Activated naive CD4-positive, alpha-beta T cell treated with anti-CD3 and anti-CD28 coated beads, Interleukin-2, amount 10 ng/mL, durations not matched to agents 7 days and 5 days (primary cell): ENCODE measurements at places on chromosomes 12 and 14.

- H3K36me3 ChIP-seq: no peaks in the 10 kb centered on the region
- H3K27ac ChIP-seq: no peak overlapping the region
- no peak for DNase-seq
- peaks cover 71% of the 10 kb centered on the region for H3K27me3 ChIP-seq
Measured at GRCh38 chr12:110266980-110267620, 13.9 kb upstream of the ATP2A2 start.

DNA sequence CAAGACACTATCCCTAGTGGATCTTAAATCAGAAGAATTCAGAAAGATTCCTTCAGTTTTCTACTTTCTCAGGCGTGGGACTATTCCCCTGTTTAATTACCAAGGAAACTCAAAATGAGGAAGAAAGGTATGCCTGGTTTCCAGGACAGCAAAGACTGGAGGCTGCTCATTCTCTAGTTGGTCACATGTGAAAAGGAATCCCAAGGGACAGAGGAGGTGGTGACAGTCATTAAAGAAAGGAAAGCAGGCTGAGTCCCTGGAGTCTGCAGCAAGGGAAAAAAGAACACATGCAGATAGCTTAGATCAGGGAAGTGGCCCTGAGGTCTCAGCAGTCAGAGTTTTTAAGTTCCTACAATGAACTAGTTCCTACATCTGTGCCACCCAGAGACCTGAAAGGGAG is 165.4 kb upstream of the CCDC198 start:
- H3K27me3 ChIP-seq: no peaks in the 10 kb centered on the region
- no peak overlapping the region for H3K4me3 ChIP-seq
- no peaks in the 10 kb centered on the region for H3K36me3 ChIP-seq

DNA sequence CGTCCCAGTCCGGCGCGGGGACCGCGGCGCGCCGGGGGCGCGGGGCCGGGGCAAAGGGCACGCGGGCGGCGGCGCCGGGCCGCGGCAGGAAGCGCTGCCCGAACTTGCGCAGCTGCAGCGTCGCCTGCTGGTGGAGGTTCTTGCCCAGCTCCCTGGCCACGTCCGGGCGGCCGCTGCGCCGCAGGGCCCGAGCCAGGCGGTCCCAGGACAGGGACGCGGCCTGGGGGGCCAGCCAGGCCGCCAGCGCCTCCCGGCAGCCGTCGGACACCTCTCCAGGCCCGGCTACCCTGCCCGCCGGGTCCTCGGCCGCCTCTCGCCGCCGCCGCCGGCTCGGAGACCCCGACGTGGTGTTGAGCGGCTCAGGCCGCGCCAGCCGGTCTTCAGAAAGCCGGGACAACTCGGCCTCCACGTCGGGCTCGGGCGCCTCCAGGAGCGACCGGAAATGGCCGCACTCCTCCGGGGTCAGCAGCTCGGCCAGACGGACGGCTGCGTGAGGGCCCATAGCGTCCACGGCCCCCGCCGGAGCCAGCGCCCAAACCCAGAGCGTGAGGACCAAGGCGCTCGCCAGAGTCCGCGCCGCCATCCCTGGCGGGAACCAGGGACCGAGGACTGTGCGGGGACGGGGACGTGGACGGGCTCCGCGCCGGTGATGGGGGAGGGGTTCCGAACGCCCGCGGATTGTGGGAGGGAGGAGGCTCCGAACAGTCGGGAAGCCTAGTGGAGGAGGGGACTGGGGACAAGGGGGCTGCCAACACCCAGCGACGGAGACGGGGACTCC is 34.0 kb downstream of the FIGNL2 start:
- peaks cover 68% of the 10 kb centered on the region for H3K27me3 ChIP-seq
- H3K36me3 ChIP-seq: no peaks in the 10 kb centered on the region
- H3K27ac ChIP-seq: no peak overlapping the region
- H3K4me3 ChIP-seq: peak overlapping the region; percentile 57

DNA sequence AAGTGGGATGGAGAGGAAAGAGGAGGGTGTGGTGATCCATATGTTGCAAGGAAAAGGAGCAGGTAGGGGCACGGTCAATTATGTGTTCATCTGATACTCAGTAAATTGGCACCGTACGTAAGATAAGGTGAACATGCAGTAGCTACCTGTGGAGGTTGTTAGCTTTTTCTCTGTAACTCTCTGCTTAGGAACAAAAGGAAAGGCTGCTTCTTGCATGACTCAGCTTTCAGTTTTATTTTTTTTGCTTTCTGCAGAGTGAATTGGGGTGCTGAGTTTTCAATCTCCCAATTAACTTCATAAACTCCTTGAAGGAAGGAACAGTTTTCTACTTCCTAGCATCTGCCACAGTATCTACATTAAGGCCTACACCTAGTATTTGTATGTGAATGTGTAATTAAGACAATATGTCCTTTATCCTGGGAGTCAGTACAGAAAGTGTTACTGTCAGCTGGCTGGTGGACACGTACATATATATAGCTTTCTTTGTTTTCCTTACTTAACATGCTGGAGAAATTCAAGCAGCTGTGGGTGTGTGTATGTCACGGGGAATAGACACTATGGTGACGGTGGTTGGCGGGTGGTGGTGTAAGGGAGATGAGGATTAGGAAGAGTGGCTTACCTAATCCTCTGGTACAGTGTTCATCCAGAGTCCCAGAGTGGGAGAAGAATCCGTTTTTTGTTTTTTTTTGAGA is 40.1 kb upstream of the WNK1 start:
- no peak for DNase-seq
- no peaks in the 10 kb centered on the region for H3K36me3 ChIP-seq
- H3K4me1 ChIP-seq: peaks cover 14% of the 10 kb centered on the region

DNA sequence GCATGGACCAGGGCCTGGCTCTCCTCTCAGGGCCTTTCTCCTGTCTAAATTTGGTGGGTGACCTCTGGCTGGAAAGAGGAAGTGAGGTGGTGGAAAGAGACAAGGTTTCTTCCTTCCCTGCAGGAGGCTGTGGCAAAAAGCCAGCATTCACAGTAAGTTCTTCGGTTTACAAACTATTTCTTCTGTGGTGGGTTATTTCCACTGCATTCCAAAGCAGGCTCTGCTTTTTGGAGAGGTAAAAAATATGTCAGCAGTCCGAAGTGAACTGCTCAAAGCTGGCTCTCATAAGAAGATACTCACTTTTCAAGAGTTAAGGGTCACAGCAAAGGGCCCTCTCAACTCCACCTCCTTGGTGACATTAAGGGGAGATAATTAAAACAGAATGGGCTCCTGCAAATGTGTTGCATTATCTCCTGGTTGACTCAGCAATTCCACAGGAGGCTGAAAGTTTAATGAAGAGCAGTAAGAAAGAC is 48.9 kb upstream of the POC1B start:
- no peak overlapping the region for H3K27ac ChIP-seq
- H3K4me3 ChIP-seq: no peak overlapping the region
- H3K36me3 ChIP-seq: no peaks in the 10 kb centered on the region
- H3K27me3 ChIP-seq: no peaks in the 10 kb centered on the region
- H3K4me1 ChIP-seq: no peaks in the 10 kb centered on the region

DNA sequence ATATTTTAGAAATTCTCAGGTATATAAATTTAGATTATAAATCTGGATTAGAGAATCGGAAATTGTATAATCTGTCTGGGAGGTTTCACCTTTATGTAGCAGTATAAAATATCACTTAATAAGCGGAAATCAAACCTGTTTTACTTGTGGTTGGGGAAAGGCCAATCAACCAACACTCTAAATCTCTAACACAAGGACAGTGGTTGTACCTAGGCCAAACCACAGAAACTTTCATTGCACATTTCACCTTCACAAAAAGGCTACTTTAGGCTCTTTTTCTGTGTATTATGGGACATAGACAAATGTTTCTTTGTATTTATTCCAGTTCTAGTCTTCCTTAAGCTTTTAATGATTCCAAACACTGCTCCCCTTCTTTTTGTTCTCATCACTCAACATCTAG is 19.8 kb downstream of the ERH start:
- peaks cover 8% of the 10 kb centered on the region for H3K4me1 ChIP-seq
- no peaks in the 10 kb centered on the region for H3K27me3 ChIP-seq
- H3K36me3 ChIP-seq: peaks cover 42% of the 10 kb centered on the region
- DNase-seq: no peak

DNA sequence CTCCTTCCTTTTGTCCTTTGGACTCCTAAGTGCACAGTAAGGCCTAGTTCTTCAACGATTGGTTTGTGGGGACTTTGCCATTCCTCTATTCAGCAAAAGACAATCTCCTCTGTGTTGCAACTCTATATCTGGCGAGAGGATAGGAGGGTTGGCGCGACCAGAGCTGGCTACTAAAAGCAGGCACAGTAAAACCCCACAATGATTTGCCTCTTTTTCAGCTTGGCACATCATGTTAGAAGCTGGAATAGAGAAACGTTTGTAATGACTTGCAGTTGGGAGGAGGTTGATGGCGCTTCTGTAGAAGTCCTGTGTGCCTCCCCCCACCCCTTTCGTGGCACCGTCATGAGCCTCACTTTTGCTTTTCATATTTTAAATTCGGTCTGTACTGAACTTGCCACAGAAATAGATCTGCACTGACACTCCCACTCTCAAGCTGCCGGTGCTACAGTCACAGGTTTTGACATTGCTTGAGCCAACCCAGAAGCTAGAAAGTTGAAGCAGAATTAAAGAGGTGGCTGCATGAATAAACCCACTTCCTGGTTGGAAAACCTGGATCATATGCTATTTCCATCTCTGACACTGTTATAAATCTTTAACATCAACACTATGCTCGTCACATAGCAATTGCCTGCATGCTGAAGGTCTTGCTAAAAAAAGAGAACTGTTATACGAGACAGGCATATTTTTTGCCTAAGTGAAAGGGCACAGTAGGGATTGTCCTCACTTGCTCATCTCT is 315.3 kb upstream of the PRICKLE1 start:
- H3K36me3 ChIP-seq: no peaks in the 10 kb centered on the region
- H3K4me3 ChIP-seq: no peak overlapping the region
- no peaks in the 10 kb centered on the region for H3K4me1 ChIP-seq
- H3K27me3 ChIP-seq: no peaks in the 10 kb centered on the region
- no peak for DNase-seq

GRCh38 chr12:87425942-87426554 is 603.2 kb downstream of the C12orf50 start:
- no peaks in the 10 kb centered on the region for H3K36me3 ChIP-seq
- no peaks in the 10 kb centered on the region for H3K4me1 ChIP-seq
- H3K27ac ChIP-seq: no peak overlapping the region
- no peak for DNase-seq
- H3K4me3 ChIP-seq: no peak overlapping the region

DNA sequence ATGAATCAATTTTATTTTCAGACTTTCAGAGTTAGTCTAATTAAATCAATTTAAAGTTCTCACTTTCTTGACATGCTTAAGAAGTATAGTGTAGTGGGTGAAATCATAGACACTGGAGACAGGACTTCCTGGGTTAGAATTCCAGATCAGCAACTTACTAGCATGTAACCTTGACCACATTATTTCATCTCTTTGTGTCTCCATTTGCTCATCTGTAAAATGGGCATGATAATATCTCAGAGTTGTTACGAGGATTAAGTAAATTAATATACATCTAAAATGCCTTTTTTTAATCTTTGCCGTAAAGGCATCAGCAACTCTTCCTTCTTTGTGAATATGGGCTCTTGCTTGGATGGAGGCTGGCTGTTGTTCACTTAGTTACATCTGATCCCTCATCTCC is 1.3 kb upstream of the ERGIC2 start:
- no peak overlapping the region for H3K27ac ChIP-seq
- H3K36me3 ChIP-seq: peaks cover 4% of the 10 kb centered on the region
- peaks cover 3% of the 10 kb centered on the region for H3K27me3 ChIP-seq
- no peak for DNase-seq
- H3K4me1 ChIP-seq: peaks cover 36% of the 10 kb centered on the region

DNA sequence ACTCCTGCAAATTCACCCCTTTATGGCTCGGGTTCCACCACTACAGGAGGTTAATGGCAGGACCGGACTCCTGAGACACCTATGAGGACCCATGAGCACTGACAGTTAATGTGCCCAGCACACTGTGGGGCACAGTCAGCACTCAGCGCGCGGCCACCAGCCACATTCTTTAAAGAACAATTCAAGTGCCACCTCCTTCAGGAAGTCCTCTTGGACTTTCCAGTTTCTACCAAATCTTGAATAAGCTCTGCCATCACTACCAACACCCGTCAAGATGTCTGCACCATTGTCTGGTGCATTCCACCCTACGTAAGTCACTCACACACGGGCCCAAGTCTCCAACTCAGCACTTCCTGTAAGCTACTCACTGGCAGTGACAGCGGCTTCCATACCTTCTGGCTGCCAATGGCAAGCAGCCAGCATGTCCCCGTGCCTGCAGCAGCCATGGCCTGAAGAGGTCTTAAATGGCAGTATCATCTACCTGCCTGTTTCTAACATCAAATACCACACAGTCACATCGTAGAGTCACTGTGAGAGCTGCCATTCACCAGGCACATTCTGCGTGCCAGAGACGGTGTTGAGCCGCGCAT is 48.5 kb downstream of the CDC42BPB start:
- no peaks in the 10 kb centered on the region for H3K27me3 ChIP-seq
- H3K4me1 ChIP-seq: no peaks in the 10 kb centered on the region
- no peak overlapping the region for H3K4me3 ChIP-seq
- no peak overlapping the region for H3K27ac ChIP-seq
- DNase-seq: no peak

GRCh38 chr14:70188659-70189455 is at the start of gene SLC8A3:
Gene SLC8A3 (minus strand): TSS chr14:70188951. CDS start chr14:70168422, 20,529 bp downstream.
- H3K27me3 ChIP-seq: peaks cover 68% of the 10 kb centered on the region
- no peaks in the 10 kb centered on the region for H3K36me3 ChIP-seq
- no peak within 1 kb of the TSS for H3K27ac ChIP-seq
- peak; percentile 33 for DNase-seq

- H3K4me1 ChIP-seq: peaks cover 6% of the 10 kb centered on the region
- H3K27me3 ChIP-seq: no peaks in the 10 kb centered on the region
- peaks cover 3% of the 10 kb centered on the region for H3K36me3 ChIP-seq
- no peak for DNase-seq
- no peak overlapping the region for H3K4me3 ChIP-seq
Measured at GRCh38 chr12:113369391-113369985, 11.1 kb downstream of the PLBD2 start.

DNA sequence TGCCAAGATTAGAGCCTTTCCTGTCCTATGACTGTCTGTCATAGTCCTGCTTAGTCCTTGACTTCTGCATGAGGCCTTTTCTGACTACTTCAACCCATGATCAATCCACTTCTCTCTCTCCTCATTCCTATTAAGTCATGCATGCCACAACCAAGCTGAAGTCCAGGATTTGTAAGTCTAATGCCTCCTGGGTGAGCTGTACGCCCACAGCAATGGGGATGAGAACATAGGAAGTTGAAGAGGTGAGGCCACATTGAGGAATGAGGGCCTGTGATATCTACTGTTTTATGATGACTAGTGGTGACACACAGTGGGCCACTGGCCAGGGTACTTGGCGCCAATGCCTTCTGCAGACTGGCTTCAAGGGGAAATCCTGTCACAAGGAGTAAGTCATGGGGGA is 994.1 kb upstream of the TMEM132C start:
- no peak for DNase-seq
- no peaks in the 10 kb centered on the region for H3K36me3 ChIP-seq
- no peaks in the 10 kb centered on the region for H3K27me3 ChIP-seq
- no peaks in the 10 kb centered on the region for H3K4me1 ChIP-seq
